ENCODE measurements at places on chromosomes 2 and 18.
A peak's percentile ranks its signal among the peaks of the same experiment; 100 is the strongest.

- DNase-seq, result no peak
Measured at GRCh38 chr18:76260941-76261472, 234.0 kb downstream of the ZNF516 start.

DNA sequence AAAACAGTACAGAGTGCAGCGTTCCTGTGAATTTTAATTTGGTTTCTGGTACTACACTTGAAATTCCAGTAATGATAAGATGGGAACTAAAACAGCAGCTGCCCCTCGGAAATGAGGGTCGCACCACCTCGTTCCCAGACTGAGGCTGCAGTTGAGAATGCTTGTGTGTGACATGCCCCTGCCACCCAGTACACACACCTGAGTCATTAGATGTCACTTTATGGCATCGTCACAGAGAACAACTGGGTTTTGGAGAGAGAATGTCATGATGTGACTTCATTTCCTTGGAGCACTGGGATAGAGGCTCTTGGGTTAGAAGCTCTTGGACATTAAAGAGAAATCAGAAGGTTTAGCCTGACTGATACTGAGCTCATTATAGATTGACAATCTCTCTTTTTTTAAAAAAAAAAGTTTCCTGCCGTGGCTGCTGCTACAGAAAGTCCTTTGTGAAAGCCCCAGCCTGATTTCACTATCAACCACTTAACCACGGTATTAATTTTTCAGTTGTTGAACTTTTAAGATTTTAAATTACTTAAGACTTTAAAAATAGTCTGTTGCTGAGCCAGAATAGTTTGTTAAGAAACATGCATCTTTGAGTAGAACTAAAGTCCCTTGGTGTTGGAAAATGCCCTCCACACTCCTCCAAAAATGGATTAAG is 24.5 kb downstream of the BCL2L11 start:
- DNase-seq, result no peak

GRCh38 chr2:218046238-218046637 is 22.8 kb upstream of the RUFY4 start:
- DNase-seq, result no peak

- DNase-seq, result no peak
Measured at GRCh38 chr2:160261732-160262131, 61.7 kb upstream of the ITGB6 start.

DNA sequence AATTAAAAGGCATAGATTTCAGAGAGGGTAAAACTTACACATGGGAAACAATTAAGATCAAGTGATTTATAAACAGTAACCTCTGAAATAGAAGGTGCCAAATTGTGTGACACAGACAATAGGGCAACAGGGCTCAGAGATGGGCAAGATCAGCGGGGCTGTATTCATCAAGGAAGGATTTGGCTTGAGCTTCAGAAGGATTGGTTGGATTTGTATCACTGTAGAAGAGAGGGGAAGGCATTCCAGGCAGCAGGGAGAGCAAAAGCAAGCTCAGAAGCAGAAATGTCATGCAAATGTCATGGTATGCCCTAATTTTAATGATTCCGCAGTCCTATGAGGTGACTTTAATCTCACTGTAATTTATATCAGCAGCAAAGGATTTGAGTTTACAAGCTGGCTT is 415.0 kb upstream of the NRP2 start:
- no peak for DNase-seq

DNA sequence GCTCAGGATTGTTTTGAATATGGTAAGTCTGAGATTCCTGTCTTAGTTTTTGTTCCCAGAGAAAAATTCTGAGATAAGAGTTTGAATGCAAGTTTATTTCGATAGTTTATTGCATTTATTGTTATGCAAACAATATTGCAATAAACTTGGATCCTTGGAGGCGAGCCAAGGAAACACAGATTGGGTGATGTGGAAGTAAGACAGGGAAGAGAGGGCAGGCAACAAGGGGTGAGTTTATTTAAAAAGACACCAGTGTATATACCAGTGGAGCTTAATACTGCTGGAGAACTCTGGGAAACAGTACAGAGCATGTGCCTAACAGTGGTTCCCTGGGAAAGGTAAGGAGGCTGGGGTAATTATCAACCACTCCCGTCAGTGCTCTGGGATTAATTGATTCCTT is 87.5 kb upstream of the NEDD4L start:
- DNase-seq, result no peak

- DNase-seq, result no peak
Measured at GRCh38 chr18:49849331-49850217, 36.2 kb upstream of the ACAA2 start.

DNA sequence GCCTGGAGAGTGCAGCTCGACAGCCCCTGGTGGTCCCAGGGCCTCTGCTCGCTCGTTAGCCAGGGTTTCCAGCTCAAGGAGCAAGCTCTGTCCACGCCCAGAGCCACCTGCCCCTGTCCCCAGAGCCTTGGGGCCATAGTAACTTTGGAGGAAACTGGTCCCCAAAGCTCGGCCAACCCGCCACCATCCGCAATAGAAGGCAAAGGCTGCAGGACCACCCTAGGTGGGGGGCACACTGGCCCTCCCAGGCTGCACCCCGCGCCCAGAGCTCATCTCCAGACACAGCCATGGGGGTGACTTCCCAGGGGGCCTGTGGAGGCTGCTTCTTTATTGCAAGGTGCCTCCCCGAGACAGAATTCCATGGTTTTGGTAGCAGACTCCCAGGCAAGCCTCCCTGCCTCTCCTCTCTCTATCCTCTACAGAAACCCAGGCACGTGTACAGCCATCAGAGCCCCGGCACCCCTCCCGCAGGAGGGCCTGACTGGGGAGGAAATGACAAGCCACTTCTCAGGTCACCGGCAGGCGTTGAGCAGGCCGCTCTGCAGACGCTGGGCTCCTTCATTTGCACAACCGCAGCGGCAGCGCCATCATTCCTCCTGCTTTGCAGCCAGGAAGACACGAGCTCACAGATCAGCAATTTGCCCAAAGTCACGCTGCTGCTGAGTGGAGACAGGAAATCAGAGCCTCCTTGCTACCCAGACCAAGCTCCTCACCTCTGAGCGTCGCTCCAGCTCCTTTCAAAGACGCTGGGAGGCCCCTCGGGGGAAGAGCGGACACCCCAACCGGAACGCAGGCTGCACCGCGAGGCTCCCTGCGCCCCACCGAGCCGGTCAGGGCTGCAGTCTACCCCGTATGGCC is 80.2 kb downstream of the NDUFA10 start:
- DNase-seq, result peak; percentile 85

- no peak for DNase-seq
Measured at GRCh38 chr2:54189539-54189938, 66.5 kb downstream of the TSPYL6 start.

- no peak for DNase-seq
Measured at GRCh38 chr18:80010551-80010906, 22.2 kb upstream of the TXNL4A start.

DNA sequence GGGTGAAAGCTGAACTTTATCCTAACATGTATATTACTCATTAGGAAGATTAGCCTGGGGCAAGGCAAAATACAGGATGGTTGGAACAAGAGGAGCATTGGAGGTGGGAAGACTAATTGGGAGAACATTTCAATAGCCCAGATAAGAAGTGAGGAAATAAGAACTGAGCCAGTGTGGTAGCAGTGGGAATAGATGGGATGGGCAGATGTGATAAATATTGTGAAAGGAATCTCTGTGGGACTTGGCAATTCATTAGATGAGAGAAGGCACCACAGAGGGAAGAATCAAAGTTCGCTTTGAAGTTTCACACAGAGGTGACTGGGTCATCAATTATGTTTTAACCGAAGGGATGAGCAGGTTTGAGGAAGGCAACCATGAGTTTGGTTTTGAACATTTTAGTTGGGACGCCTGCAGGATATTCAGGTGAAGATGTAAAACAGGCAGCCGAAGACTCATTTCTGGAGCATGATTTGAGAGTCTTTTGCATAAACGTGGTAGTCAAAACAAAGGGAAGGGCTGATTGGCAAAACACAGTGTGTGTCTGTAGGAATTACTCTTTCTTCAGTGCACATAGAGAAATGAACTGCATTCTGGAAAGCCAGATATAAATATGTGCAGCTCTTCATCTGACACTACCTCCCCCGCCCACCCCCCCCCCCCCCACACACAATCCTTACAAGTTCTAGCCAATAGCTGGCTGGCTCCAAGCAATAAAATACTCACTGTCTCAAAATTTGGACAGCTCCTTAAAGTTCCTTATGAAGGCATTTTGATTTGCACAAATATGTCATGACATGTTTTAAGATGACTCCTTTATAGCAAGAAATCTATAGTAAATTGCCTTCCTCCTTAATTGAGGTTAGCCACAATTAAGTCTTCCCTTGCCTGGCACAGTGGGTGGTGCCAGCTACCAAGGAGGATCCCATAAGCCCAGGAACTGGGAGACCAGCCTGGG is 1.9 kb upstream of the SLC1A4 start:
- no peak for DNase-seq

GRCh38 chr2:27184115-27184514 is 27.7 kb upstream of the ATRAID start:
- DNase-seq, result no peak

Measured in cardiac septum (tissue), 1 donor.